ENCODE measurements at places on chromosomes 16 and 17. TPM values are rescaled to one million over a fixed set of nuclear protein-coding genes. Genes with fewer than 3 reads are reported as not detected.

Gene BCO1
- not detected for total RNA-seq

Gene BICDL2
- not detected for total RNA-seq

Gene TBX2
- total RNA-seq = 16.1 TPM

Gene SEC14L5
- total RNA-seq = 0.35 TPM

Gene DNAH2
- 0.26 TPM for total RNA-seq

Gene C17orf67
- 2.0 TPM for total RNA-seq

Gene SYT17
- total RNA-seq = 1.1 TPM

GRCh38 chr17:77869041-77869599 lies 89.4 kb upstream of the TNRC6C start:
- DNase-seq = no peak

- DNase-seq = no peak
Measured at GRCh38 chr17:82396601-82397435, 21.3 kb upstream of the HEXD start.

DNA sequence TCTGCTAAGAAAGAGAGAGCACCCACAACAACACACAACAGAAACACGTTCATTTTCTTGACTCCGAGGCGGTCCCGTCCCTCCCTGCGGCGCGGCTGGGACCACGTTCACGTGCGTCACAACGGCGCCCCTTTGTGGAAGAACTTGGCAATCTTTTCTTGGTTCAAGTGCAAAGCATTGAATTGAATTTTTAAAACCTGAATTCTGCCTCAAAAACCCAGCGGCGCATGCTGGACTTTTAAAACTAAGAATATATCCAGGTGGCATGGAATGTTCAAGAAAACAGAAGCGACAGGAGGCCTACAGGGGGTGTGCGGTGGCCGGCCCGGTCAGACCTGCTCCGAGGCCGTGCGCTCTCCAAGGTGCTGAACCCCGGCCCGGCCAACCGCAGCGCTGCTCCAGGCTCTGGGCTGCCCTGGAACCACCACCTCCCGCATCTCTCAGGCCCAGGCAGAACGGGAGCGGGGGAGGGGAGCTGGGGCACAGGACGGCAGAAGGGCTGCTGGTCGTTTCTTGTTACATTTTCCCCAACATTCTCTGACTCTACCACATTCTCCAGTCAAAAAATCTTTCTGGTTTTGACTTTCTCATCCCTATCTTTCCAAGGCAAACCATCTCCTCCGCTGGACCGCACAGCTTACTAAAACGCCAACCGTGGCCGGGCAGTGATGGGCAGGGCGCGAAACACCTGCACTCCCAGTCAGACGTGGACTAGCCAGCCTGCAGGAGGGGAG lies 3.4 kb upstream of the HEXD start:
- DNase-seq = no peak

GRCh38 chr16:3599922-3600321 lies 11.5 kb downstream of the SLX4 start:
- no peak for DNase-seq

DNA sequence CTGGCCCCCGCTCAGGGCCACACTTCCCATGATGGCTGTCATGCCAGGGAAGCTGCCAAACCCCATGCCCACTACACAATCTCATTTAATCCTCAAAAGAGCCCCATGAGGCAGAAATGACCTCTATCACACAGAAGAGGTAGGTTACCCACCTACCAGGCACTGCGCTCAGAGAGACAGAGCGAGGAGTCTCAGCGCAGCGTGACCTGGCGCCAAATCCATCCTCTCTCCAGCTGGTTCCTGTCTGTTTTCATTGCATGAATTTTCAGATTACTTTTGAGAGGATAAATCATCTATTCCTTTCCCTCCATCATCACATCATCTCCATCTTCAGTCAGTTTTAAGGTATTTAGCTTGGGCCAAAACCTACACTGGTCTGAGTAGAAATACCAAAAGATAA lies 101.5 kb upstream of the DNAH17 start:
- DNase-seq = peak; percentile 53

- no peak for DNase-seq
Measured at GRCh38 chr17:27945333-27945616, 52.1 kb upstream of the LYRM9 start.

GRCh38 chr16:73161977-73162376 lies 114.0 kb upstream of the ZFHX3 start:
- DNase-seq = no peak

- no peak for DNase-seq
Measured at GRCh38 chr16:19595043-19595767, 39.7 kb downstream of the VPS35L start.

Data from mesenteric fat pad (tissue), 1 donor.